ENCODE measurements at places on chromosomes 16 and 17. TPM values are rescaled to one million over a fixed set of nuclear protein-coding genes. Genes with fewer than 3 reads are reported as not detected.

GRCh38 chr16:27439271-27440018 lies 37.5 kb downstream of the IL21R start:
- H3K36me3 ChIP-seq = peaks cover 6% of the 10 kb centered on the region
- H3K4me3 ChIP-seq = no peak overlapping the region
- no peaks in the 10 kb centered on the region for H3K27me3 ChIP-seq
- H3K27ac ChIP-seq = peak overlapping the region; percentile 28

DNA sequence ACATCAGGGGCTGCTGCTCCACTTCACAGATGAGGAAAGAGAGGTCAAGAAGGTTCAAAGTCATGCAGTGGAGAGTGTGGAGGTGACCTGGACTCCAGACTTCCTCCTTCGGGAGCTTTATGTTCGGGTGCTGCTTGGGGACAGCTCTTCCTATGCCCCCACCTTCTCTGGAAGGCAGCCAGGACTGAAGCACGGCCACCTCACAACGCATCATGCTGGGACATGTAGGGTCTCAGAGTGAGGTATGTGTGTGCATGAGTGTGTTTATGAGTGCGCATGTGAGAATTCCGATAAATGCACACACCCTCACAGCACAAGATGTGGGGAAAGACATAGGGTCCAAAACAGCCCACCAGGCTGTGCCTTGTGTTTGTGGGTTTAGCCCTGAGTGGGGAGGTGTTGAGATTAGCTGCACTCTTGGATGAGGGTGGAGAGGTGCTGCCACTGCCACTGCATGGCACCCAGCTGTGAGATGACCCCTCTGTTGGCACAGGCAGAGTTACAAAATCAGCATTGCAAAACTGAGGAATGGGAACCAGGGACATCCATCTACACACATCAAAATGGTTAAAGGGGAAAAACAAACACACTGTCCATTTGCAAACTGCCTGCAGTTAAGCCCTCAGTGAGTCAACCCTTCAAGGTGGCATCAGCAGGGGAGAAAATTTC lies 367.4 kb downstream of the SEC14L1 start:
- H3K27me3 ChIP-seq = no peaks in the 10 kb centered on the region
- H3K36me3 ChIP-seq = peaks cover 7% of the 10 kb centered on the region
- H3K4me3 ChIP-seq = no peak overlapping the region
- DNase-seq = peak; percentile 5
- H3K4me1 ChIP-seq = peaks cover 18% of the 10 kb centered on the region

DNA sequence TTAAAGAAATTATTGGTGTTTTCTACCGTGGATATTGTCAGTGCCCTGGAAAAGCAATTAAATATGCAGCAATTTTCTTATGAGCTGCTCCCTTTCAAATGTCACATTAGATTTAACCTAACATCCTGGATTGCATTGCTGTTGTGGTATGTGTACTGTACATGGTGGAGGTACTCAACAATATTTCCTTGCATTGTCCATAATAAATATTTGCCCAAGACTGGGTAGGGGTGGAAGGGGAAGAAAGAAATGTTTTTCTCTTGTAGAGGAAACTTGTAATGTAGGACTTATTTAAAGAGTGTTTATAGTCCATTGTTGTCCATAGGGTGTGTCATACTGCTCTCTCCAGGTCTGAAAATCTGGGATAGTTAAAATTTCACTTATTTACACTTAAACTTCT lies 346.2 kb upstream of the TBX2 start:
- no peaks in the 10 kb centered on the region for H3K27me3 ChIP-seq
- H3K4me3 ChIP-seq = no peak overlapping the region
- H3K27ac ChIP-seq = no peak overlapping the region
- no peaks in the 10 kb centered on the region for H3K36me3 ChIP-seq
- no peaks in the 10 kb centered on the region for H3K4me1 ChIP-seq

- H3K27ac ChIP-seq = no peak overlapping the region
- H3K27me3 ChIP-seq = peaks cover 3% of the 10 kb centered on the region
- peaks cover 4% of the 10 kb centered on the region for H3K36me3 ChIP-seq
- no peak for DNase-seq
Observed at GRCh38 chr16:27311448-27311830, 2.3 kb upstream of the IL4R start.

GRCh38 chr17:35747540-35748017 lies 5.5 kb downstream of the GAS2L2 start:
- no peak overlapping the region for H3K4me3 ChIP-seq
- H3K27ac ChIP-seq = no peak overlapping the region
- peak; percentile 87 for DNase-seq

GRCh38 chr17:79971651-79972050 lies 64.0 kb downstream of the TBC1D16 start:
- peaks cover 21% of the 10 kb centered on the region for H3K4me1 ChIP-seq
- H3K27me3 ChIP-seq = no peaks in the 10 kb centered on the region
- no peak overlapping the region for H3K4me3 ChIP-seq
- peak overlapping the region; percentile 15 for H3K27ac ChIP-seq
- peaks cover 8% of the 10 kb centered on the region for H3K36me3 ChIP-seq

DNA sequence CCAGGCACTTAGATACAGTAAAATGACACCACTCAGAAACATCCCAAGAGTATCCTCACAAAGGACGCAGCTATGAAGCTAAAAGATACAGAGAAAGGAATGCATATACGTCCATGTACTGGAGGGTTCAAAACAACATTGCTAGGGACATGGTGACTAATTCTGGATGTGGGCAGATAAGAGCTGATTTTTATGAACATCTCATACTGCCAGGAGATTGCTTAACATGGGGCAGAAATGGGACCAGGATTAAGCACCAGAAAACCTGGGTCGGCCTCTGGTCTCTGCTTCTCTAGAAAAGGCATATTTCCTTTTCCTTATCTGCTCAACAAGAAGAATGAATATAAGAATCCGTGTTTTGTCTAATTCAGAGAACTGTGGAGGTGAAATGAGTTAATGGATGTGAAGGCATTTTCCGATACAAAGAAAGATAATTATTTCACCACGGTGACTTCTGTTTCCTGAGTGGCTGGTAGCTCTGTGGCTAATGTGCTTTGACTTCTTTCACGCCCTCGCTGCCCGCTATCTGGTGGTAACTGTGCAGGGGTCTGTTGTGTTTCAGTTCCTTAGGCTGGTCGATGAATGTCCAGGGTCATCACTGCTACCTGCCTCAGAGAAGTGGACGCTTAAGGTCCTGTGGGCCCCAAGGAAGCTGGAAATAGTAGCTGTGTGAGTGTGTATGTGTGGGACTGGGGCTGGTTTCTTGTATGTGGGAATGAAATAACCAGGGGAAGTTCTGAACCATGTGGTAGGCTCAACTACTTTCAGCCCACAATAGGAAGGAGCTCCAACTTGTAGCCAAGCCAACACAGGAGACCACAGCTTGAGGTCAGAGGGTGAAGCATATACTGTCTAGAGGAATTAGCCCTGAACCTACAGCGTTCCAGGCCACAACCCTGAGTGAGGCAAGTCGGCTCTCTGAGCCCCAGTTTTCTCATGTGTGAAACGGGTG lies 15.8 kb upstream of the CCL5 start:
- H3K36me3 ChIP-seq = no peaks in the 10 kb centered on the region
- peaks cover 11% of the 10 kb centered on the region for H3K4me1 ChIP-seq
- no peak overlapping the region for H3K27ac ChIP-seq

- no peaks in the 10 kb centered on the region for H3K27me3 ChIP-seq
- H3K4me1 ChIP-seq = peaks cover 5% of the 10 kb centered on the region
- H3K4me3 ChIP-seq = no peak overlapping the region
- no peak for DNase-seq
- H3K36me3 ChIP-seq = peaks cover 46% of the 10 kb centered on the region
- no peak overlapping the region for H3K27ac ChIP-seq
Observed at GRCh38 chr17:44144966-44145739, 3.4 kb downstream of the HROB start.

GRCh38 chr17:10192972-10193371 lies 5.4 kb downstream of the GAS7 start:
- no peak overlapping the region for H3K27ac ChIP-seq
- H3K36me3 ChIP-seq = peaks cover 23% of the 10 kb centered on the region
- H3K4me3 ChIP-seq = no peak overlapping the region
- peaks cover 27% of the 10 kb centered on the region for H3K27me3 ChIP-seq

GRCh38 chr16:58000706-58001676 lies at the start of gene USB1:
Gene USB1 (plus strand): TSS chr16:58001407. CDS start chr16:58001484, 77 bp downstream.
- H3K27me3 ChIP-seq = no peaks in the 10 kb centered on the region
- peak within 1 kb of the TSS; percentile 83 for H3K4me3 ChIP-seq
- H3K36me3 ChIP-seq = peaks cover 22% of the 10 kb centered on the region
- H3K27ac ChIP-seq = peak within 1 kb of the TSS; percentile 70
- peaks cover 23% of the 10 kb centered on the region for H3K4me1 ChIP-seq

DNA sequence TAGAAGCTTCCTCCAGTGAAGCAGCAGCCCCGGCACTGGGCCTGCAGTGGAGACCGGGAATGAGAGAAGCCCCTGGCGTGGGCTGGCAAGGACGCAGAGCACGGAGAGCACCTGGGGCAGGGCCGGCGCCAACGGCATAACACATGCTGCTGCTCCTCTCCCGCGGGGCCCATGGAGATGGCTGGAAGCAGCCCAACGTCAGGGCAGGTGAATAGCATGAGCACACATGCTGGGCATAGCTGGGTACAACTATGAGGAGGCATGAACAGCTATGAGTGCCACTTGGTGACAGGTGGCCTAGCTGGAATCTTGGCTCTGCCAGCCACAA lies 46.4 kb downstream of the IRF8 start:
- H3K27me3 ChIP-seq = peaks cover 4% of the 10 kb centered on the region
- H3K4me3 ChIP-seq = no peak overlapping the region
- no peaks in the 10 kb centered on the region for H3K36me3 ChIP-seq
- H3K27ac ChIP-seq = no peak overlapping the region
- DNase-seq = no peak

- H3K36me3 ChIP-seq = no peaks in the 10 kb centered on the region
- DNase-seq = peak; percentile 64
- no peak overlapping the region for H3K27ac ChIP-seq
- peaks cover 19% of the 10 kb centered on the region for H3K27me3 ChIP-seq
Observed at GRCh38 chr17:76527430-76528111, 9.9 kb downstream of the CYGB start.

- H3K4me3 ChIP-seq = no peak overlapping the region
- peaks cover 11% of the 10 kb centered on the region for H3K36me3 ChIP-seq
- H3K27me3 ChIP-seq = no peaks in the 10 kb centered on the region
- DNase-seq = no peak
- no peak overlapping the region for H3K27ac ChIP-seq
- peaks cover 29% of the 10 kb centered on the region for H3K4me1 ChIP-seq
Observed at GRCh38 chr16:81517629-81518438, 73.2 kb downstream of the CMIP start.

GRCh38 chr17:58072862-58073261 lies 10.4 kb upstream of the DYNLL2 start:
- no peak overlapping the region for H3K4me3 ChIP-seq
- H3K4me1 ChIP-seq = no peaks in the 10 kb centered on the region
- DNase-seq = no peak
- no peak overlapping the region for H3K27ac ChIP-seq
- peaks cover 22% of the 10 kb centered on the region for H3K27me3 ChIP-seq

DNA sequence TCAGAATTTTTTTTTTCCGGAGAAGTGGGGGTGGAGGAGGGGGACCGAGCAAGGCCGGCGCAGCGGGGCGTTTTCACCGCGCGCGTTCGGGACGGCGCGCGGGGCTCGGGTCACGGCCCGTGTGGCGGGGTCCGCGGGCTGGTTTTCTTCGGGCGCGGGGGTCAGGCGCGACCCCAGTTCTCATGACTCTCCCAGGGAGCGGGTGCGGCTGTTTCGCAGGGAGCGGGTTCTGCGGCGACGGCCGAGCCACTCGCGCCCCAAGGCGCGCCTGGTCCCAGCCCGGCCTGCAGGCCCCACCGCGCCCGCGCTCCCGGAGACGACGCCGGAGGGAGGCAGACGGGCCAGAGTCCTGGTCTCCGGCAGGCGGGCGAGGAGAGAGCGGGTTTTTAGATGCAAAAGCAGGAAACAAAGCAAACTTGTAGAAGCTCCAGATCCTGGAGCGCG lies 1.0 kb downstream of the BAHCC1 start:
- H3K27ac ChIP-seq = no peak overlapping the region
- H3K36me3 ChIP-seq = no peaks in the 10 kb centered on the region
- H3K27me3 ChIP-seq = peaks cover 69% of the 10 kb centered on the region

- peaks cover 12% of the 10 kb centered on the region for H3K4me1 ChIP-seq
- no peak overlapping the region for H3K4me3 ChIP-seq
- no peak for DNase-seq
- H3K27me3 ChIP-seq = no peaks in the 10 kb centered on the region
- H3K27ac ChIP-seq = no peak overlapping the region
Observed at GRCh38 chr17:72004611-72005331, 116.0 kb upstream of the SOX9 start.

DNA sequence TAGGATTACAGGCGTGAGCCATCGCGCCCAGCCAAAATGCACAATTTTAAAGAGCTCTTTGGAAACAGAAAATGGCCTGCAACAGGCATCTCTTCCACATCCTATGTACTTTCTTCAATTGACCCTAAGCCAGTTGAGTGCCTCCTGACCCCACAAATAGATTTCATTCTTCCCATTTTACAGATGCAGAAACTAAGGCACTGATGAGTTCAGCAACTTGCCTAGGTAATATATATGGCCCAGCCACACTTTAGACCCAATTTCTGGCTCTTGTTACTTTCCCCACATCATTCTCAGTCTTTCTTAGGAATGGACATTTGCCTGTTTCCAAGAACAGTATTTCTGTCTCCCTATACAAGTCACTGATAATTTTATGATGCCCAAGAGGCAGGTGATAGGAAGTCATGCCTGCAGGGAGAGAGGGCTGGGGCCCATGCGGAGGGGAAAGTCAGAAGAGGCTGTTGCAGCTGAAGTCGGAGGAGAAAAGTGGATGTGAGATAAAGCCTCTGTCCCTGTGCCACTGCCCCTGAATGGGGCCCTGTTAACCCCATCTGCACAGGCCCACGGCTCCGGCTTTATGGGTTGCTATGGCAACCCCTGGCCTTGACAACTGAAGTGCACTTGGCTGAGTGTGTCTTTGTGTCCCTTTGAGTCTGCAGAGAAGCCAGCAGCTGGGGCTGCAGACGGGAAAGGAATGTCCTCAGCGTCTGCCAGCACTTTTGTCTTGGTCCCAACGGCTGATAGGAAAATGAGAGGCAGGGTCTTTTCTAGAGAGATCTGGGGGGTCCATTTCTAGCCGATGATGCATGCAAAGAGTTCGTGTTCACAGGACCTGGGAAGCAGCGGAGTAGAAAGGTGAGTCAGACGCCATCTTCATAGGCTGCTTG lies 45.9 kb downstream of the ABAT start:
- no peak overlapping the region for H3K4me3 ChIP-seq
- no peak overlapping the region for H3K27ac ChIP-seq
- peak; percentile 55 for DNase-seq
- H3K27me3 ChIP-seq = no peaks in the 10 kb centered on the region

DNA sequence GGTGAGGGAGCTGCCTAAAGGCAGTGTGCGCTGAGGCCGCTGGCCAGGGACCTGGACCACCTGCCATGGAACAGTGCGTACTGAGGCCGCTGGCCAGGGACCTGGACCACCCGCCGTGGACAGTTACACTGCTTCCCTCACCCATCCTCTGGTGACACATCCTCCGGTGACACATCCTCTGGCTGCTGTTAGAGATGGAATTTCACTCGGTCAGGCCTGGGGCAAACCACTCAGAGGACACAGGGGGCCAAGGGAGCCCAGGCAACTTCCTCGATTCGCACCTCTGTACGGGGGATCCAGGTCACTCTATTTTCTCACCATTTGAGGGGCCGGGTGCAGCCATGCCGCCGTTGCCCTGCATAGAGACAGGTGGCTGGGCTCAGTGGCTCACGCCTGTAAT lies 32.4 kb upstream of the RPTOR start:
- no peak overlapping the region for H3K4me3 ChIP-seq
- H3K4me1 ChIP-seq = no peaks in the 10 kb centered on the region
- no peaks in the 10 kb centered on the region for H3K36me3 ChIP-seq

Gene KRT40
- total RNA-seq = not detected

Gene TP53TG3B
- total RNA-seq = not detected

Gene CACNG3
- total RNA-seq = not detected

Gene JMJD8
- total RNA-seq = 59.6 TPM

Gene CLTC
- 238 TPM for total RNA-seq

Gene GRB7
- total RNA-seq = 42.4 TPM

Gene CDRT15L2
- total RNA-seq = not detected

Gene C16orf95
- total RNA-seq = 7.5 TPM

Gene MYH11
- total RNA-seq = 0.69 TPM
